Activated CD4-positive, CD25-positive, alpha-beta regulatory T cell treated with anti-CD3 and anti-CD28 coated beads, Interleukin-2, amount 50 U/mL, for 72 hours (primary cell): ENCODE measurements at places on chromosomes 2 and 18.
A peak's percentile ranks its signal among the peaks of the same experiment; 100 is the strongest.

GRCh38 chr2:29114946-29115609, at the start of gene CLIP4:
Gene CLIP4 (plus strand): TSS chr2:29115415. CDS start chr2:29121389, 5,974 bp downstream.
- DNase-seq = peak; percentile 73

DNA sequence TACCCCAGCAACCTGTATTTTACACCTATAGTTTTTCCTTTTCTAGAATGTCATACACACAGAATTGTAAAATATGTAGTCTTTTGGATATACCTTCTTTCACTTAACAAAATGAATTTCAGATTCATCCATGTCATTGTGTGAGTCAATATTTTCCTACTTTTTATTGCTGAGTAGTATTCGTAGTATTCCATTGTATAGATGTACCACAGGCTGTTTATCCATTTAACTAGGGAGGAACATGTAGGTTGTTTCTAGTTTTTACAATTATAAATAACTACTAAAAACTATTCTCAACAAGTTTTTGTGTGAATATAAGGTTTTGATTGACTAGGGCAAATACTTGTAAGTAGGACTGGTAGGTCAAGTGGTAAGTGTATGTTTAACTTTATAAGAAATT, 187.4 kb downstream of the ACOXL start:
- no peak for DNase-seq

- peak; percentile 39 for DNase-seq
Observed at GRCh38 chr2:224039080-224039769, at the start of gene SERPINE2. Gene SERPINE2 (minus strand): TSS chr2:224039286. CDS start chr2:224001900, 37,386 bp downstream.

GRCh38 chr2:223217373-223217772, 165.4 kb downstream of the KCNE4 start:
- DNase-seq = no peak

DNA sequence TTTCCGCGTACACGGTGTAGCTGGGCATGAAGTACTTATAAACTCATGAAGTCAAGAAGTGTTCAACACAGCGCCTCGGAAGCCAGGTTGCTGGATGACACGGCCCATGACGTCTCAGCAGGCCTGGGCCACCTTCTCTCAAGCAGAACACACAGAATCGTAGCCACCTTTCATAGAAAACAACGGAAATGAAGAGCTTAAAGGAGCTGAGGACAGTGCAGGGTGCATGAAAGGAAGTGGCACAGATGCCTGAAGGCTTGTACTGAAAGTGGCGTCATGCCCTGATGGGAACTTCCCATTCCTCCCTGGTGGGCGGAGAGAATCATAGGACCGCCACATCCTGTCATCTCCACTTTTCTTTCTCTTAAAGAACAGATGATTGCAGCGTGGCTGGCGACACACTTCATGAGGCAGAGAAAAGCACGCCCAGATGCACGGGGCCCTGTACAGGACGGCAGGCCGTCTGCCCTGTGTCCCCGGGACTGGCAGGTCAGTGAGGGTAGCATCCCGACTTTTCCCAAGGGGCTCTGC, 31.1 kb downstream of the HDAC4 start:
- peak; percentile 61 for DNase-seq

DNA sequence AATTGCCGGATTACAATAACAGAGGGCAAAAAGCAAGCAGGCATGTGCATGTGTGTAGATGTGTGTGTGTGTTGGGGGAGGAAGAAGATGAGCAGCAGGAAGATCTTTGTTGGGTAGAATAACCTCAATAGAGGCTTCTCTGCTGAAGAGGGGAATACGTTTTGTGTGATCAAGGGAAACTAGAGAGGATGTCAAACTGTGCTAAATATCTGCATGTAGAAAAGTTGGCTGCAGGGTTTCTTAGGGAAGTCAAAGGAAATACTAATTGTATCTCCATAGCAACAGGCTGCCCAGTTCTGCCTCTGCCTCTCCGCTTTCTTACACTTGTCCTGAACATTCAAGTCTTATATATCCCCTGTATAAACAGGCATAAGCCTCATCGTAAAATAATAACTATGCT, 190.1 kb upstream of the RND3 start:
- no peak for DNase-seq

DNA sequence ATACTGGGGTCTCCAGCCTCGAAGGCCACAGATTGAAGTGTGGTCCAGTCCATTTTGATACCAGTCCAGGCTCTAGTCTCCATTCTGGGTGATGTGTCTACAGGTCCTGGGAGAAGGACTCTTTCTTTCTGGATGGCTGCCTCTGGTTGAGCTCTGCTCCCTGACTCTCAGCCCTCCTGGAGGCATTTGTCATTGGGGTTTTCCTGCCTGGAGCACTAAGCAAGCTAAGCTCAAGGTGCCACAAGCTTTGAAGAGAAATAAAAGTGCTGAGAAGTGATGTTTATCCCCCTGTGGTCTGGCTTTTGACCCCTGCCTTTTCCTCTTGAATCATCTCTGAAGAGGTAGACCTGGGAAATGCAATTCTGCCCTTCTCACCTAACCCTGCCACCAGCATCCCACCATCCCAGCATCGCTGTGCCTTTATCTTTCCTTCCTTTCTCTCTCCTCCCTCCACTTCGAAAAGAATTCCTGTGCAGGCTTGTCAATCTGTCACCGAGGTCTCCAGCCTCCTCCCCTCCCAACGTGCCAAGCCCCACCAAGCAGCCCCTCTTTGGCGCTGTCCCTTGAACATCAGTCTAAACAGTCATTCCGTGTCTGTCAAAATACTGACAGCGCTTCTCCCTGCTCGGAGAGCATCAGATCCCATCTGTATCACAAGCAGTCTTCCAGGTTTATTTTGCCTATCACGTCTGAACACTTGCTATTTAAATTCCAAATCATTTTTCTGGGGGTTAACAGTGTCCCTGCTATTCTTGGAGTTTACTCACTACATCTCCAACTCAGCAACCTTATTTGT, 334.6 kb upstream of the SLC14A2 start:
- no peak for DNase-seq

GRCh38 chr2:205585449-205586383, 96.6 kb upstream of the NRP2 start:
- DNase-seq = no peak

GRCh38 chr2:234816491-234816890, 135.3 kb upstream of the SH3BP4 start:
- DNase-seq = no peak

GRCh38 chr2:188349019-188349418, 57.3 kb downstream of the GULP1 start:
- DNase-seq = no peak

- DNase-seq = no peak
Observed at GRCh38 chr2:223054193-223054781, 2.3 kb downstream of the KCNE4 start.

- DNase-seq = no peak
Observed at GRCh38 chr2:168798888-168799410, 3.5 kb upstream of the NOSTRIN start.

GRCh38 chr18:2337552-2338141, 233.7 kb downstream of the METTL4 start:
- peak; percentile 55 for DNase-seq

DNA sequence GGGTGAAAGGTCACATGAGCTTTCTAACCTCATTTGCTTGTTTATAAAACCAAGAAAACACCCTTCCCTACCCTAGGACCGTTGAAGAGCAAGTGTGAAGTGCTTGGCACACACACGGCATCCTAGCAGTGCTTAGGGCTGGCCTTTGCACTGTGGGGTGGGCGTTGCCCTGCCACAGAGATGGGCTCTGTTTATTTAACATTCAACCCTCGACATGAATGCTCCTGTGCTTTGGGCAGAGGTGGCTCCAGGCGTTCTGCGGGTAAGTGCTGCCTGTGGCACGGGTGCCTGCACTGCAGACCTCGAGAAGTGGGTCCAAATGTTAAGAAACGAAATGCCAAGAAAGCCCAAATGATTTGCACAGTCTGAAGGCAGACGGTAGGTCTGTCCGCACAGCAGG, 170.1 kb downstream of the FHOD3 start:
- DNase-seq = no peak

GRCh38 chr2:222433332-222434173, 9.2 kb downstream of the SGPP2 start:
- DNase-seq = no peak

DNA sequence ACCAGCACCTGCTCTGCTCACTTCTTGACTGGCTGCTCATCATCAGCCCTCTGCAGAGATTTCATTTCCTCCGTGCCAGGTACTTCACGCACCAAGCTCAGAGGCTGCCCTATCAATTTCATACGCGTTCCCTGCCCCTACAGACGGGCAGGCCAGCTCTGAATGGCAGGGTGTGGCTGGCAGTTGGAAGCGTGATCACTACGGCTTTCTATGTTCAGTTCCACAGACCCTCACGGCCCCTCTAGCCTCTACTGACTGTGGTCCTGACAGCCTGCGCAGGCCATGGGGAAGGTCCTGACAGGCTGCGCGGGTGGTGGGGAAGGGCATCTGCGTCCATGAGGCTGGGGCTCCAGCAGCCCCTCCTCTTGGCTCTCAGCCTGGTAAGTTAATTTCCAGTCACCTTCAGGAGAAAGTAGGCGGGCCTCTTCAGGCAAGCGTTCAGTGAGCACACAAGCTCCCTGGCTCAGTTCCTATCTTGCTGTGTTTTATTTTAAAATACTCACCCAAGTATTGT, 154.8 kb downstream of the ZNF236 start:
- no peak for DNase-seq

DNA sequence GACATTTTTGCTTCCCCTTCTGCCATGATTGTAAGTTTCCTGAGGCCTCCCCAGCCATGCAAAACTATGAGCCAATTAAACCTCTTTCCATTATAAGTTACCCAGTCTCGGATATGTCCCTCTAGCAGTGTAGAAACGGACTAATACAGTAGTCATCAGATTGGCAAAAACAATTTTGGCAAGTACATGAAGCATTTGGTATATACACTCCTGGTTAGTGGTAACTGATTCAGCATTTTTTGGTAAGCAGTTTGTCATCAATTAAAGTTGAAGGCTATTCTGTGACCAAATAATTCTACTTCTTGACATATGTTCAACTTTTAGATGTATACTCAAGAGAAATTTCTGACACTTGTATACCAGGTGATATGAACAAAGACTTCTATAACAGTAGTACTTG, 190.5 kb upstream of the STON1 start:
- DNase-seq = no peak

DNA sequence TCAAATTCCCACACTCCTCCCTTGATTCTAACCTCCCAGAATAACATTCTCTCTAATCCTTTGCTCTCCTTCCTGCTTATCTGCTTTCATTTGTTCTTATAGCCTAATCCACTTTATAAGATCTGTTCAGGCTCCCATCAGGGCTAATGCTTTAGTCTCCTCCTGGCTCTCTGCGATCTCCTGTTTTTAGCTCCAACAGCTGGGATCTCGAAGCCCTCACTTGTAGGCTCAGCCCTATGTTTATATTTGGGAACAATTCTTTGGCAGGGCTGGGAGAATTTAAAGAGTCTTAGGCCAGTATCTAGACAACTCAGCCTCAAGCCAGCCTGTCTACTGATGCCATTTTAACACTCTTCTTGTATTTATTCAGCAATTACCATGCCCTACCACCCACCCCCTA, 27.2 kb upstream of the RAPH1 start:
- no peak for DNase-seq

DNA sequence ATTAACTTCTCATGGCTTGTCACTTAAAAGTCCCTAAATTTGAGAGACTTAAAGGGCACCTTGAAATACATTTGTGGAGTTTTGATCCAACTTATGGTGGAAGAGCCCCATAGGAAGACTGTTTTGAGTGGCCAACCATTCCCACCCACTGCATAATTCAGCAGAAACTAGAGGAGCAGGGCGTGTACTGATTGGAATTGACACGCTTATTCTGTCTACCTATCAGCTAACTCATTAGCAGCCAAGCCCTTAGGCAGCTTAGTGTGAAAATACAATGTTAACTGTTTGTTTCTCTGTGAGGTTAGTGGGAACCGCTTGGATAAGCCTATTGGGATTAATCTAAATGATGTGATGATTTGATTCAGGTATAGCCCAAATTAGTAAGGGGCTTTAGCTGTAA, 6.4 kb downstream of the LGALSL start:
- no peak for DNase-seq

DNA sequence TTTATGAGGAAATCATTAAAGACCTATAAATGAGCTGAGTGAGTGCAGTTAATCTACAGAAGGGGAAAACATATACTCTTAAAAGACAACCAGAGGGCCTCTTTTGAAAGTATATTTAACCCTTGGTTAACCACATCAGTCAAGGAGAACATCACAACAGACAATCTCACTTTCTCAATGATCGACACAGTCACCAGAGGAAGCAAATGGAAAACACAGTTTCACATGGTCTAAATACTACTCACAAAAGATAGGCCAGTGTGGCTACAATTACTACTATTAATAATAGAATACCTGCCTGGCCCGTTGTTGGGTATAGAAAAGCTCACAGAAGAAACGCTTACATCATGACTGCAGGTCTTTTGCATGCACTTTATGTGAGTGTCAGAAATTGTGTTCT, 426.2 kb downstream of the NCKAP5 start:
- no peak for DNase-seq

- no peak for DNase-seq
Observed at GRCh38 chr2:179106676-179107428, 56.9 kb upstream of the CCDC141 start.

- no peak for DNase-seq
Observed at GRCh38 chr18:47247416-47248114, 3.9 kb downstream of the SKOR2 start.

DNA sequence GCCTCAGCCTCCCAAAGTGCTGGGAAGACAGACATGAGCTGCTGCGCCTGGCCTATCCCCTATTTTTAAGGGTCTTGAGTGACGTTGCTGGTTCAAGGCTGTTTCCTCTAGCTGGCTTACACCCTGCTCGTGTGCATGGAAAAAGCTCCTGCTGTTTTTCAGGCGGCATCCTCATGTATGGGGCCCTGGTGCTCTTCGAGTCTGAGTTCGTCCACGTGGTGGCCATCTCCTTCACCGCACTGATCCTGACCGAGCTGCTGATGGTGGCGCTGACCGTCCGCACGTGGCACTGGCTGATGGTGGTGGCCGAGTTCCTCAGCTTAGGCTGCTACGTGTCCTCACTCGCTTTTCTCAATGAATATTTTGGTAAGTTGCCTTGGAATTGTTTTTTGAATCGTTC, 22.0 kb upstream of the NFATC1 start:
- DNase-seq = no peak

DNA sequence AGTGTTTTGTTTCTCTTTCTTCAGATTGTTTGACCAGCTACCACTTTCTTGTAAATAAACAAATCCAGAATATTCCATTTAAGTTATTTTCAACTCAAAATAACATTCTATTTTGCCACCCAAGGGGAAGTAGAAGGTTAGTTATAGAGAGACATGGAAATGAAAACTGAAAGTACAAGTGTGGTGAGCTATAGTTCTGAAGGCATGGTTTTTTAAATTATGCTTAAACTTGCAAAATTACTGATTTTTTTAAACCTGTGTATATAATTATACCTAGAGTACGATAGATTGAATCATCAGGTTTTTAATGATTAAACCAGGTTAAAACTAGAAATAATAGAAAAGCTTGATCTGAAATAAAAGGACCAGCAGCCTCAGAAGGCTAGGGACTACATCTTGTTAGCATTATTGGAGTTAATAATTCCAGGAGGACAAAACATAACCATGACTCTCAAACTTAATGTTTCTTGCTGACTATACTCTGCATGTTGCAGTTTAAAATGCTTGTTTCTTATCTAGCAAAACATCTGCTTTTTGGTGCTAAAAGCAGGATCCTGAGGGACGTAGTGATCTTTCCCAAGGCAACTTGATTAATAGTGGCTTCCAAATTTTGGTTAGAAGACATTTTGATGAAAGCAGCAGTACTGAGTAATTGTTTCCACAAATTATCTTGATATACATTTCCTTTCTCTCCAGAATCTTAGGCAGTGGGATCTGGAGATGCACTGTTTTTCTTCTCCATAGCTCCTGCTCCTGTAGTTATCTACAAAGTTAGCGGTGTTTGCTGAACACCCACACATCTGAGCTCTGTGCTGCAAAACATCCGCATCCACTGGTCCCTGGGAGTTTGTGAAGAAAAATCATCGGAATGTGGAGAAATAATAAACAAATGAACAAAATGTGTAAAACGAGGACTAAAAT, 327.2 kb upstream of the PKDCC start:
- no peak for DNase-seq
